ENCODE measurements at places on chromosomes 11 and 22.

GRCh38 chr22:17754233-17754925 lies 19.9 kb downstream of the BID start:
- no peak for DNase-seq

- no peak for DNase-seq
Measured at GRCh38 chr22:17871726-17872458, 97.6 kb upstream of the BID start.

- DNase-seq: no peak
Measured at GRCh38 chr11:108206171-108206570, 16.3 kb downstream of the NPAT start.

DNA sequence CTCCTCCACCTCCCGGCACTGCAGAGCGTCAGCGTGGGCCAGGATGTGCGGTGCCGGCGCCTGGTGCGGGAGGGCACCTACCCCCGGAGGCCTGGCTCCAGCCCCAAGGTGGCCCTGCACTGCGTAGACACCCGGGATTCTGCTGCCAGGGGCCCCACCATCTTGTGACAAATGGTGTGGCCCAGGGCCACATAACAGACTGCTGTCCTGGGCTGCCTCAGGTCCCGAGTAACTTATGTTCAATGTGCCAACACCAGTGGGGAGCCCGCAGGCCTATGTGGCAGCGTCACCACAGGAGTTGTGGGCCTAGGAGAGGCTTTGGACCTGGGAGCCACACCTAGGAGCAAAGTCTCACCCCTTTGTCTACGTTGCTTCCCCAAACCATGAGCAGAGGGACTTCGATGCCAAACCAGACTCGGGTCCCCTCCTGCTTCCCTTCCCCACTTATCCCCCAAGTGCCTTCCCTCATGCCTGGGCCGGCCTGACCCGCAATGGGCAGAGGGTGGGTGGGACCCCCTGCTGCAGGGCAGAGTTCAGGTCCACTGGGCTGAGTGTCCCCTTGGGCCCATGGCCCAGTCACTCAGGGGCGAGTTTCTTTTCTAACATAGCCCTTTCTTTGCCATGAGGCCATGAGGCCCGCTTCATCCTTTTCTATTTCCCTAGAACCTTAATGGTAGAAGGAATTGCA lies 13.5 kb downstream of the TSKU start:
- no peak for DNase-seq

All from activated CD8-positive, alpha-beta memory T cell treated with anti-CD3 and anti-CD28 coated beads for 1 hour (primary cell).